Omental fat pad (tissue), 4 donors: ENCODE measurements at places on chromosomes 7 and 10.

DNA sequence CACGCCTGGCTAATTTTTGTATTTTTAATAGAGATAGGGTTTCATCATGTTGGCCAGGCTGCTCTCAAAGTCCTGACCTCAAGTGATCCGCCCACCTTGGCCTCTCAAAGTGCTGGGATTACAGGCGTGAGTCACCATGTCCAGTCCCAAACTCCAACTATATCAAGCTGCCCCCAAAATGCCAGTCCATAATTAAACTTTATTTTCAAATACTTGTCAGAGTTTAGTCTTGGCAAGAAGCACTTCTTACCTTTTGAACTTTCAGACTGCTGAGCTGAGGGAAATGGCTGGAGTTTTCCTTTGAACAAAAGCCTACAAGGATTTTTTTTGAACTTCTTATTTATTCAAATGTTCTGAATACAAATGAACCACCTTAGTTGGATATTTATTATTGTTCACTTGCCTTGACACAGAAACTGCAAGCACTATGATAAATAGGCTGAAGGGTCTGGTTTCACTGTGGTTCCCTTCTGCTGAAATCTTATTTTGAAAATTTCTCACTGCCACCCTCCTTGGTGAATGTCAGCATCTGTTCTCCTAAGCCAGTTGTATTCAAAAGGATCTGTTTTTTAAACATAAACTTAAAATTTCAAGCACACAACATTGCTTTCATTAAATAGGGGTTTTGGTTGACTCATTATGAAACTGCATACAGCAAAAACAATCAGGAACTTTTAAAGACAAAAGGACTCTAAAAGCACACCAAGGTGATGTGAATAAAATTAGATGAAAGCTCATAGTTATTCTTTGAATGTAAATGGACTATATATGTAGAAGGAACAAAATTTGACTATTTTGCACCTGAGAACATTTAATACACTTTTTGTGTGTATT lies 101.7 kb upstream of the SLC26A5 start:
- DNase-seq = no peak

DNA sequence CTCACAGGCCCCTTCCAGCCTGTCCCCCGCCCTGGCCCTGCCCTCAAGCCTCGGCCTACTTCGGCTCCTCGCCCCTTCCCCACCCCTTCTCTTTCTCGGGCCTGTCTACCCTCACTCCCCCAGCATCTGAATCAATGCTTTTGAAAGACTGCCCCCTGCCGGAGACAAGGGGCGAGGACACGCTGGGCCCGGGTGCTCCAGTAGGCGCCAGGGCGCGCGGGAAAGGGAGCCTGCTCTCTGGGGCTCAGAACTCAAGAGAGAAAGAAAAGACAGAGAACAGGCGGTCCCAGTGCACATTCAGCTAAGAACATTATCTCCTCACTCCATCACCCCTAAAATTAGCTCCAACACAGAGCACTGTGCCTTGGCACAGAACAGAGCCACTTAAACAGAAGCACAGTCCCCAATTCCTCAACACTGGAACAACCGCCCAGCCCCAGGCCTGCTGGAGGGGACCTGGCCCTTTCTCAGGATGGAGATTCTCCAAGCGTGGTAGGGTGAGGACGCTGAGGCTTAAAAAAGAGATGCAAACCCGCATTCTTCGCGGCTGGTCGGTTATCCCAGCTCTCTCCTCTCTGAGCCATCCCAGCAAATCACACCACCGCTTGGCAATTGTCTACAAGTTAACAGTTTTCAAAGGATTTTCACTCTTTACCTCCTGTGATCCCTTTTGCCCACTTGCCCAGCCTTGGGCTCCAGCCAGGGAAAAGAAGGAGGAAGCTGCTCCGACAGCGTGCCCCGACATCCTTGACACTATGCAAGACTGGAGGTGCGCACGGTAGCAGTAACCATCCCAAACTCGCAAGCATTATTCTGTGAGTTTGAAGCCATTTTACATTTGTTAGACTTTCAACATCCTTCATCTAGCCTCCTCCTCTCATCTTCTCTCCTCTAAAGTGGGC lies 2.1 kb downstream of the GIGYF1 start:
- DNase-seq = peak; percentile 69

DNA sequence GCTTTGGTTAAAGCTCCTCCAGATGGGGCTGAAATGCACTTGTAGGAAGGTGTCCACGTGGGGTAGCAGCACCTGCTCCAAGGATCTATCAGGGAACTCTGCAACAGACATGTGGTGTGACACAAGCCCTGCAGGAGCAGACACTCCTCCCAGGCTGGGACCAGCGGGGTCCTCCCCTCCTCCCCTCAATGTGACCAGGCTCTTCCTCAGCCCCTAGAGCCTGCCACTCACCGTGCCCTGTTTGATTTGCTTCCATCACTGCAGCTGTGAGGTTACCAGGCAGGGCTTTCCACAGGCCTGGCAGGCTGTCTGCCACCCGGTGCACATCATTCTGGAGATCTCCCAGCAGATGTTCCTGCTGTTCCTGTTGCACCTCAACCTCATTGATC lies 13.4 kb downstream of the MMRN2 start:
- DNase-seq = no peak

GRCh38 chr7:127581716-127582115 lies 3.7 kb downstream of the GCC1 start:
- no peak for DNase-seq

GRCh38 chr10:18608596-18608995 lies 42.8 kb downstream of the NSUN6 start:
- DNase-seq = no peak

DNA sequence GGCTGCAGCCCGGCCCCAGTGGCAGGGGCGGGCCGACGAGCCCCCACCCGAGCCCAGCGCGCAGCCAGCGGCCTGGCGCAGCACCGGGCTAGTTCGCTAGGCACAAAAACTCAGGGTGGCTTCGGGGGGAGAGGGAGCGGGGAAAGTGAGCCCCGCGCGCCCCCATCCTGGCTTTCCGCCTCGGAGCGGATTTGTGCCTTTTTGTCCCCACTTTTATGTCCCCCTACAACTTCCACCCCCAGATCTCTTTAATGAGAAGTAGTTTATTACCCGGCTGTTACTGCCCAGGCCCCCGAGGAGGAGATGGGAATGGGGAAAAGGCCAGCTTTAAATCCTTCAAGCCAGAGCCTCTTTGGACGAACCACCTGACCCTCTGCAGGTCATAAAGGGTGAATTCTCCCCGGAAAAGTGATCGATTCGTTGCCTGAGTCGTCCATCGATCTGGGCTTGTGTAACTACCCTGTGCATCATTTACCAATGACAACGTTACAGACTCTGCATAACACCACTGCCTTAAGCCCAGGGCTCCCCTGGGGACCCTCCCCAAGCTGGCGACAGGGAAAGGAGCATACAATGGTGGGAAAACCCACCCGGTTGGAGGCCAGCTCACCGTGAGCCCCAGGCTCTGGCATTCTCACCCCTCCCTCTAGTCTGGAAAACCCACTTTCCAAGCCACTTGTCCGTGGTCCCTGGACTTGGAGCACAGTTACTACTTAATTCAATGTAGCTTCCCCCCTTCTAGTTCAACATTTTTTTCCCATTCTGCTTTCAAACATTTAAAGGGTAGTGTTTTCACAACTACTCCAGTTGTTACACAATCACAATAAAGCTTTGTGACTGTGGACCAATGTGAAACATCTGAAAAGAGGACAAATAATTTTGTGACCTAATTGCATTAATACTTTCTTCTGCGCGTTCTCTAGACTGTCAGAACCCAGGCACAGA lies 748 bp upstream of the SH3PXD2A start:
- DNase-seq = no peak

DNA sequence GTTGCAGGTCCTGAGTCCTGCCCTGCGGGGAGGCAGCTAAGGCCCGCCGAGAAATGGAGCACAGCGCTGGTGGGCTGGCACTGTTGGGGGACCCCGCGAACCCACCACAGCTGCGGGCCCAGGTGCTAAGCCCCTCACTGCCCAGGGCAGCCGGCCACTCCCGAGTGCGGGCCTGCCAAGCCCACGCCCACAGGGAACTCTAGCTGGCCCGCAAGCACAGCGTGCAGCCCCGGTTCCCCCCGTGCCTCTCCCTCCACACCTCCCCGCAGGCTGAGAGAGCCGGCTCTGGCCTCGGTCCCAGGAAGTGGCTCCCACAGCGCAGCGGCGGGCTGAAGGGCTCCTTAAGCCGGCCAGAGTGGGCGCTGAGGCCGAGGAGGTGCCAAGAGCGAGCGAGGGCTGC lies 3.5 kb upstream of the NSMCE4A start:
- DNase-seq = no peak
